NCI-H226 (cell line): ENCODE measurements at places on chromosomes 2 and 18.
A peak's percentile ranks its signal among the peaks of the same experiment; 100 is the strongest.

GRCh38 chr18:44742718-44743311, 62.1 kb downstream of the SETBP1 start:
- peak; percentile 12 for DNase-seq

DNA sequence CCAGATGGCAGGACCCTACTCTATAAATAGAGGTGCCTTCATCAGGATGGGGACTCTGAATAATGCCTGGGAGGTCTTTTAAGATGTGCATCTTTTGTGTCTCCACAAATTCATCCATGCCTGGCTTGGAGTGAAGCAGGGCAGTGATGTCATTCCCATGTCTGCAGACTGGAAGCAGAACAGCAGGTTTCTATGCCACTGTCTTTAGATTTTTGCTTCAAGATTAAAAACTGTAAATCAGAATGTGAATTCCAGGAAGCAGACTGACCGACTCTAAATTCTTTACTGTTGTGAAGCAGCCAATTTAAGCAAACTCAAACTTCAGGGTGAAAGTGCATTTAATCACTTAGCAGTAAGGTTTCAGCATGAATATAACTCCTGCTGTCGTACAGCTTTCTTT, 159.3 kb downstream of the SCG2 start:
- no peak for DNase-seq

DNA sequence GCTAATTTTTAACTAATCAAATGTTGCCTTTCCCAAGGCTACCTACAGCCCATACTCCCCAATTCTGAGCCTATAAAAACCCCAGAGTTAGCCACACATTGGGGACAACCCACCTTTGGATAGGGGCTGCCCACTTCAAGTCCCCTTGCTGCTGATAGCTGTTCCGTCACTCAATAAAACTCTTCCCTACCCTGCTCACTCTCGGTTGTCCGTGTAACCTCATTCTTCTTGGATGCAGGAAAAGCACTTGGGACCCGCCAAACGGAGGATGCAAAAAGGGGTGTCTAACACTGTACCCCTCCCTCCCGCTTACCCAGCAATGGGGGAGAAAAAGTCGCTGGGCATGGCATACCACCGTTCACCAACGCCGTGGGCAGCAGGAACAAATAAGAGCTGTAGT, 12.2 kb downstream of the IWS1 start:
- no peak for DNase-seq

GRCh38 chr2:126616606-126617069, 39.3 kb upstream of the GYPC start:
- no peak for DNase-seq

DNA sequence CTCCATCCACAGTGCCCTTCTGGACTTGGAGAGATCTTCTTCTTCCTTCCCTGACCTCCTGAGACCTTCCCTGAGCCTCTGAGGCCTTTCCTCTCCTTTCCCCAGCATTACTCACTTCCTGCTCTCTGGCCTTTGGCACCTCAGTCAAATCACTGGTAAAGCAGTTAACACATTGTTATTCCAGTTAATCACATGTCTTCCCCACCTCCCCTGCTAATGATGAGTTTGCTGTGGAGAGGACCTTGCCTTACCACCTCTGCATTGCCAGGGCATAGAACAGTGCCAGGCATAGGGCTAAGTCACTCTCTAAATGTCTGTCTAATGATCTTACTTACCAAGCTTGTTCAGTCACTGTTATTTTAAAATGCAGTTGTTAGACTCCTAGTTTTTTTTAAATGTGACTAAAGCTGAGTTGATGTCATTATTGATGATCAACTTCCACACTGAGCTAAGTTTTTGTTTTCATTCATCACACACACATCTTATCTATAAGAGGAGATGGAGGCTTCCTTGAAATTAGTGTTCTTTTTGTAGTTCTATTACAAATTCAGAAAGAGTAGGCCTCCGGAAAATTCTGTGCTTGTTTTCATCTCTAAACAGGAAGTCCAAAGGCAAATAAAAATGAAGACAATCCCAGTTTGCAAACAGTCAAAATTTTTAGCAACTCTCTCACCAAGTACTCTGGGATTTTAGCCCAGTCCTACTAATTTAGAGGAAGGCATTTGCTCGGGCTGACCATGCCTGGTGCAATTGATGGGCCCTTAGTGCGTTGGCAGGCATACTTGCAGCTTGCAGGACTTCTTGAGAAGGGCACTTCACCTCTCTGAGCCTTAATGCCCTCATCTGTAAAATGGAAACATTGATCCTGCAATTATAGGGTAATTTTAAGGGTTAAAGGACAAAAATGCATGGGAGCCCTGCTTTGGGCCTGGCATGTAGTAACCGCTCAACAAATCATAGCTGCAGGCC, 113.7 kb upstream of the SPRED2 start:
- DNase-seq = peak; percentile 54

- DNase-seq = peak; percentile 74
Measured at GRCh38 chr2:48248251-48248933, 281.6 kb upstream of the STON1 start.

DNA sequence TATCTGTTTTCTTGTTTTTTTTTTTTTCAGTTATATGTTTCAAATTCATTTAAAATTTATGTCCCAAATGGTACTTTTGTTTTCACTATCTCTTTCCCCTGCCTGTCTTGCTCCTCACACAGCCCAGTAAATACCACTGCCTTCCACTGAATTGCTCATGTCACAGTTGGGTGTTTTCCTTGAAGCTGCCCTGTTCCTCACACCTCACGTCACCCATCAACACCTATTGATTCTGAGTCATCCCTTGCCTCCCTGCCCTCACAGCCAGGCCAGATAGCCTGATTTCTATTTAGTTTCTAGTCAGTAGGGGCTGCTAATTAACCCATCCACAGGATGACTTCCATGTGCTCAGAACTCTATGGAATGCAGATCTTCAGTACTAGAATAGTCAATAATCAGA, 25.3 kb downstream of the FSHR start:
- DNase-seq = no peak

DNA sequence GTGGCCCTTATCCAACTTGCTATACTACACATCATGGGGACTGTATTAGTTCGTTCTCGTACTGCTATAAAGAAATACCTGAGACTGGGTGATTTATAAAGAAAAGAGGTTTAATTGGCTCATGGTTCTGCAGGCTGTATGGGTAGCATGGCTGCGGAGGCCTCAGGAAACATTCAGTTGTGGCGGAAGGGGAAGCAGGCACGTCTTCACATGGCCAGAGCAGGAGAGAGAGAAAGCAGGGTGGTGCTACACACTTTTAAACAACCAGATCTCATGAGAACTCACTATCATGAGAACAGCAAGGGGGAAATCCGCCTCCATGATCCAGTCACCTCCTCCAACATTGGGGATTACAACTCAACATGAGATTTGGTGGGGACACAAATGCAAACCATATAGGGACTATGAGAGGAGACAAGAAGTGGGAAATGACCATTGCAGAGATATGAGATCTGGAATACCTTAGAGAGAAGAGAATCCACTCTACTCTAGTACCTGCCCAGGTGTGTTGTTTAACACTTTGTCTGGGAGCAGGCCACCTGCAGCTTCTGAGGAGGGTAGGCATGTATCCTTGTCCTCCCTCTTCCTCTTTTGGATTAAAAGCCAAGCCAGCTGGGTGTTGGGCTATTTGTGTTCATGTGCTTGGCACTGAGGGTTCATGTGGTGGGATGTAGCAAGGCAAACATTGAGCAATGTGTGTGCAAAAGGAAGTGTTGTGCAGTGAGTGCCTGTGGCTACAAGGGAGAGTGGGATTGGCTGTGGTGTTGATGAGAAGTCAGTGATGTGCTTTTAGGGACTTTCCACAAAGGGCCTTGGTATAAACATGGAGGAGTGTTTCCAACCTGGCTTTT, 22.8 kb downstream of the TTLL4 start:
- peak; percentile 76 for DNase-seq

- DNase-seq = no peak
Measured at GRCh38 chr18:78607221-78607620, 372.4 kb upstream of the SALL3 start.

DNA sequence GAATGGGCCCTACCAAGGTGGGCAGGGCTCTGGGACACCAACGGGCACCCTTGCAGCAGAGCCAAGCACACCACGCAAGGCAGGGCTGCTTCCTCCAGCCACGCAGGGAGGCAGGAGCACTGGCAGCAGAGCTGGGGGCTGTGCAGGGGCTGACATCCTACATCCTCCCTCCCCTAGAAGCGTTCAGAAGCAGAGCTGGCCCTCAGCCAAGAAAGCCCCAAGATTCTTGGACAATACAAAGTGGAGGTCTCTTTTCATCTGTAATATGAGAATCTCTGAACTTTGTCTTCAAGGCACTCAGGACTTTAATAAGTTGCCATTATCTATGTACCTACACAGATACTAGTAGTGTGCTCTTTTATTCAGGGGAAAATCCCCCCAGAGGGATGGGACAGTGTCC, 128.1 kb upstream of the AGAP1 start:
- DNase-seq = no peak

GRCh38 chr18:64311859-64312258, 163.0 kb upstream of the LINC00305 start:
- no peak for DNase-seq

DNA sequence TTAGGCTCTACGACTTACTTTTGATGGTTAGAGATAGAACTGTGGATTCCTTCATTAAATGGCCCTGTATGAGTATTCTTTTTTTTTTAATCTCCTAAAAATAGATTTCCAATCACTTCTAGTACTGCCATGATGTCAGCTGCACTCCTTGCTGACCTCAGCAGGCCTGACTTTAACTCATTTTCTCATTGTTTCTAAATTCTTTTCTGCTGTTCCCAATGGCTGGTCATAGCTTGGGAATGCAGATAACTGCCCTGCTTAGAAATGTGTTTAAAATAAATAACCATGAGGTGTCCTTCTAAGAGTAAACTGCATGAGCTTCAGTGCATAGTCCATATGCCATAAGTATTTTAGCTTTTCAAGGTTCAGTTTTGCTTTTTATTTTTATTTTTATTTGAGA, 15.7 kb downstream of the CCDC85A start:
- DNase-seq = peak; percentile 81

- no peak for DNase-seq
Measured at GRCh38 chr2:12844511-12844910, 127.8 kb downstream of the TRIB2 start.

- DNase-seq = no peak
Measured at GRCh38 chr2:223973606-223974005, 16.3 kb downstream of the MRPL44 start.

GRCh38 chr2:20225294-20226151, 593 bp upstream of the SDC1 start:
- DNase-seq = peak; percentile 62

DNA sequence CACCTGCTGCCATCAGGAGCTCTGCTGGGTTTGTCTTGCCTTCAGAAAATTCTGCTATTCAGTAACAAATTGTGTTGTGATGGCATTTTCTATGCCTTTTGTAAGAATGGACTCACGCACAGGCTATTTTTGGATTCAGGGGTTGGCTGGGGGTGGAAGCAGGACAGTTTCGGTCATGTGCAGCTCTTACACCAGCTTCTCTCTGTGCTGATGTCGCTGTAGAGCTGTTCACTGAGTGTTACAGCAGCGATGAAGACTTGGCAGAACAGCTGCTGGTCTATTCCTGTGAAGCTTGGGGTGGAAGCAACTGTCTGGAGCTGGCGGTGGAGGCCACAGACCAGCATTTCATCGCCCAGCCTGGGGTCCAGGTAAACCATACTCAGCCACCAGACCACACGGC, 49.2 kb downstream of the TRPM8 start:
- DNase-seq = no peak

DNA sequence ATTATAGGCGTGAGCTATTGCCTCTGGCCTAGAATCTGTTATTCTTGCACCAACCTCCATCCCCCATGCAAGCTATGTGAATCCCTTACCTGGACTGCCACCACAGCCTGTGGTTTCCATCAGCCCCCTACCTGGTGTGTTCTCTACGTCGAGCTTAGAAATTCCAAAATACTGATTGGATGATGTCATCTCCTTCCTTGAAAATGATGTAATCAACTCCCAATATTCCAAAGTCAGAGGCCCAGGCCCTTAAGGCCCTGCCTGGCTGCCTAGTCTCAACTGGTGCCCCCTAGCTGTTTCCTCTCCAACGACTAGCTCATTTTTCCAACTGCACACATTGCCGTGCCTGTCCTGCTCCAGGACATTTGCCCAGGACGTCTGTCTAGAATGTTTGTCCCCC, 41.3 kb upstream of the GBX2 start:
- DNase-seq = peak; percentile 12

GRCh38 chr2:168404764-168405163, 51.3 kb upstream of the CERS6 start:
- DNase-seq = no peak

DNA sequence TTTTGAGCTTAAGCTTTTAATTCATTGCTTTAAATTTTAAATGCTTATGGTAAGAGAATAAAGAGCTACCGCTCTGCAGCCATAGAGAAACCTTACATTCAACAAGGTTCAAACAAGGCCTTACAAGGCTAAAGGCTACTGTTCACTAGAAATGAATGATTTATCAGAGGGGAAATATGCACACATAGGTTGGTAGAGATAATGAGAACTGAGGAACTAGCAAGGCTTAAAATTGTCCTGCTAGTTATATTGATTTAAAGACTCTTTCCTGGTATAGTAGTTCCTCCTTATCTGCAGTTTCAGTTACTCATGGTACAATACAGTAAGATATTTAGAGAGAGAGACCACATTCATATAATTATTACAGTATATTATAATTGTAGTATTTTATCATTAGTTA, 193.4 kb downstream of the WDR7 start:
- no peak for DNase-seq

GRCh38 chr2:222756362-222756831, 84.9 kb downstream of the MOGAT1 start:
- DNase-seq = peak; percentile 19

- no peak for DNase-seq
Measured at GRCh38 chr2:98868548-98869271, 67.3 kb downstream of the CRACDL start.

DNA sequence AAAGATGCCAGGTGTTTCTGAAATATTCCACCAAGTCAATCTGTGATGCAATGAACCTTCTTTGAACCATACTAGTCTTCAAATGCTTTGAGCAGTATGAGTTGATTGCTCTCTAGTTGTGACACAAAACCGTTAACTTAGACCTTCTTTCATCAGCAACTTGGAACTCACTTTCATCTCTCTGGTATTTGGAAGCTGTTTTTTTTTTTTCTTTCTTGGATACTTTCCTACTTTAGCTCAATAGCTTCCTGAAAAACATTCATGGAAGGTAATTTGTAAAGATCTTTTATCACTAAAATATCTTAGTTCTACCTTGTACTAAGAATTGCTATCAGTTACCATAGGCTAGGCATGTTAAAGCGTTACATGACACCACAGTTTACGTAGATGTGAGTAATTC, 1071.9 kb upstream of the CHAC2 start:
- no peak for DNase-seq

DNA sequence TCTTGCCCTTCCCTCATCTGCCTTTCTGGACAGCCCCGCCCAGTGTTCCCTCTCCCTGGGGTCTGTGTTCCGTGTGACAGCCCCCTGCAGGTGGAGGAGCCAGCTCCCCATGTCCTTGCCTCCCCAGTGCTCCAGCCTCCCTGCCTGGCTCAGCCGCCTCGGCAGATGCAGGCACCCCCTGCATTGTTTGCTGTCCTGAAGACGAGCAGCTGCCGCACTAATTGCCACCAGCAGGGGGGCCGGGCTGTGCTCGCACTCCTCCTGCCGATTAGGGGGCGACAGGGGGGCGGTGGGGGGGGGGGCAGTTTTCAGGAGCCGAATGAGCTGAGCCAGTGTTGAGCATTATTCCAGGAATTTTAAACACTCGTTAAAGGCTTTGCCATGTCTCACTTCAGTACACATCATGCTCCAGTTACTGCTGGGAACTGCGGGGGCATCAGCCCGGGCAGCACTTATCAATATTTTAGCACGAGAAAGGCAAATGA, 23.3 kb downstream of the SIX3 start:
- no peak for DNase-seq

GRCh38 chr2:8623576-8623957, 58.3 kb upstream of the ID2 start:
- DNase-seq = no peak
